Panc1 (cell line): ENCODE measurements at places on chromosomes 12 and 14. TPM values are rescaled to one million over a fixed set of nuclear protein-coding genes. Genes with fewer than 3 reads are reported as not detected.

The VASH1 gene
- 5.2 TPM for total RNA-seq

The KLHL33 gene
- total RNA-seq, result not detected

The PKP2 gene
- total RNA-seq, result 2.2 TPM

The SYNDIG1L gene
- not detected for total RNA-seq

The TSPAN19 gene
- not detected for total RNA-seq

The RTL1 gene
- total RNA-seq, result not detected
